ENCODE measurements at places on chromosomes 12 and 14. TPM values are rescaled to one million over a fixed set of nuclear protein-coding genes. Genes with fewer than 3 reads are reported as not detected.

Gene TCL1B
- not detected for polyA plus RNA-seq

Gene CDK17
- 25.7 TPM for polyA plus RNA-seq

Gene CCT2
- 178 TPM for polyA plus RNA-seq

Gene PSME2
- polyA plus RNA-seq = 97.6 TPM

Gene CYP27B1
- 1.2 TPM for polyA plus RNA-seq

Gene TSPAN31
- 48.3 TPM for polyA plus RNA-seq

Gene FOXN4
- 0.31 TPM for polyA plus RNA-seq

Gene CLEC14A
- 24.2 TPM for polyA plus RNA-seq

Gene KRT72
- polyA plus RNA-seq = not detected

Gene CPNE8
- polyA plus RNA-seq = 8.8 TPM

Gene CCDC175
- not detected for polyA plus RNA-seq

Gene B3GNT4
- 0.75 TPM for polyA plus RNA-seq

Gene CAPS2
- polyA plus RNA-seq = 1.9 TPM

Gene FAM186B
- 1.8 TPM for polyA plus RNA-seq

Data from muscle of leg (tissue), 16 donors.